ENCODE measurements at places on chromosomes 16 and 17.

GRCh38 chr17:80649672-80650330, 105.2 kb downstream of the RPTOR start:
- DNase-seq: peak; percentile 71

DNA sequence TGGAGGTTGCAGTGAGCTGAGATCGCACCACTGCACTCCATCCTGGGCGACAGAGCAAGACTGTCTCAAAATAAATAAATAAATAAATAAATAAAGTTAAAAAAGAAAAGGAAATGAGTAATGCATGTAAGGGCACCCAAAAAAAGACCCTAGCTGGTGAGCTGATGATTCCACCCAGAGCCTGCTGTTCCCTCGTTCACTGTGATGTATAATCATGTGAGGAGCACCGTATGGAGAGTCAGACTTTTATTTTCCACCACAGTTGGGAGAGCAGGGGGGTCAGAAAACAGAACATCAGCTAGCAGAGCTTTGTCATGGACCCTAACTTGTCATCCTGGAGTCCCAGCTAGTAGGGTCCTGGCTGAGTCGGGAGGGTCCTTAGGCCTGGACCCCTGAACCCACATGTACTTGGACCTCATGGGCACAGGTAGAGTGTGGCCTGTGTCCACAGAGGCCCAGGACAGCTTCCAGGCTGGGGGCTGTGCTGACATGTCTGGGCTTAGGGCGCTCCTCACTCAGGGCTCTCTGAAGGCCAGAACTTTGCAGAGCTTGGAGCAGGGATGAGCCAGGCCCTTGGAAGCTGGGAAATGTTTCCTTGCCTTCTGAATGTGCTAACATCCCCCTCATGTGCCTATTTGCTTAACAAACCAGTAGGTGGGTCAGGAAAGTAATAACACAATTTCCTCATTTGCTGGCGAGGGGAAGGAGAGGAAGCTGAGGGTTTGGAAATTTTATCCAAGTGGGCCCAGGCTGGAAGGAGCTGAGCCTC, 18.8 kb upstream of the LASP1NB start:
- no peak for DNase-seq

- DNase-seq: no peak
These were observed 17.3 kb downstream of the C17orf100 start for GRCh38 chr17:6668727-6669425.

DNA sequence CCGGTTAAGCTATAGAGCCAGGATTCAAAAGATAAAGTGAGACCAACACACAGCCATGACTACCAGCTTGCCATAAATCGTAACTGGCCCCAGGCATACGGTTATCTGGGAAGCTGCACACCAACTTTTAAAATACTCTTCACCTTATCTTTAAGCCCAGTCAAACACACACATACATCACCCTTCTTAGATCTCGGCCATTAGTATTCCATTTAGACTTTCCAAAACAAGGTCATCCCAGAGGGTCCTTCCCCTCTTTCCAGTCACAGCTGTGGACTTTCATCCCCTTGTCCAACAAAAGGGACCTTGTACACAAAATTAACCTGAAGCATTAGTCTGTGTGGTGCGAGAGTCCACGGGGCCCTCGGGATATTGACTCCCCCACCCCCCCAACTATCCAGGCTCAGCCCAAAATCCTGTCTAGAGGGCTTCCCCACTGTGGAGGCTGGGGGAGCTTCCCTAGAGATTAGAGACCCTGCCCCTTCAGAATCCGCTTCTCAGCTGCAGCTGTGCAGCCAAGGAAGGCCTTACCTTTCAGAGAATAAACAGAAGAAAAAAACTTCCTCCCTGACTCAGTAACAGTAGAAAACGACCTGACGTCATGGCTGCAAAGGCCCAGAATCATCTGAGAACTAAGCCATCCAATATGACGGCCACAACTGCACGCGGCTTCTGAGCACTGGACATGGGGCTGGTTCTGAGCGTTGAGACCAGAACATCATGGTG, 9.9 kb downstream of the ZFHX3 start:
- no peak for DNase-seq

GRCh38 chr17:77457572-77458201, 316.9 kb downstream of the SEC14L1 start:
- DNase-seq: no peak

- peak; percentile 77 for DNase-seq
These were observed 58.5 kb downstream of the TMEM132E start for GRCh38 chr17:34637548-34638525.

GRCh38 chr17:50681263-50682200, 26.2 kb downstream of the ANKRD40 start:
- no peak for DNase-seq

- DNase-seq: no peak
These were observed 824 bp upstream of the FBXL16 start for GRCh38 chr16:706189-707061.

GRCh38 chr16:54633943-54634362, 296.7 kb upstream of the IRX5 start:
- DNase-seq: no peak

DNA sequence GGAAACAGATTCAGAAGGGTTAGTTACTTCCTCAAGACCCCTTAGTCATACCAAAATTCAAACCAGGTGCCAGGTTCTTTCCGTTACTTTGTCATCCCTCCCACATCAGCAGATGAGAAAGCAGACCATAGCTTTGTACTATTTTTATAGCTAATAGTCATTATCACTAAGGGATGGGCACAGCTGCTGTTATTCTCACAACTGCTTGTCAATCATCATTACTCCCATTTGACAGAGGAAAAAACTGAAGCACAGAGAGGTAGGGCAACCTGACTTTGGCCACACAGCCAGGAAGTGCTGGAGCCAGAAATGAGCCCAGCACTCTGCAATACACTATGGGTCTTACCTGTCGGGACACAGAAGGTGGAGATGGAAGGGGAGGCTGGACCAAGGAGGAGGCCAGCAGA, 30.0 kb downstream of the TEKT5 start:
- DNase-seq: no peak

- no peak for DNase-seq
These were observed 5.8 kb downstream of the GPT2 start for GRCh38 chr16:46889942-46890300.

DNA sequence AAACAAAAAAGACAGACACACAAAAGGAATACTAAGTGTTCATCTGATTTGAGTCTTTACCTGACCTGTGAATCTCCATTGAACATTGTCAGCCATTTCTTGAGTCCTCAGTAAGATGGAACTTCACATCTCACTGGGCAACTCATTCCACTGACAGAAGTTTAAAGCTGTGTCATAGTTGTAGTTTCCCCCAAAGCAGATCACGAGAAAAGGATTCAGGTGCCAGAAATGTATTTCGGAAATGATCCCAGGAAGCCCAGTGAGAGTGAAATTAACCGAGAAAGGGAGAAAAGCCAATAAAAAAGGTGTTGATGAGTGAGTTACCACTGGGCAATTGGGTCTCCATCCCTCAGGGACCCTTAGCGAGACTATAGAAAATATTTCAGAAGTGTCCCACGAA, 6.5 kb downstream of the CHD9 start:
- DNase-seq: no peak

DNA sequence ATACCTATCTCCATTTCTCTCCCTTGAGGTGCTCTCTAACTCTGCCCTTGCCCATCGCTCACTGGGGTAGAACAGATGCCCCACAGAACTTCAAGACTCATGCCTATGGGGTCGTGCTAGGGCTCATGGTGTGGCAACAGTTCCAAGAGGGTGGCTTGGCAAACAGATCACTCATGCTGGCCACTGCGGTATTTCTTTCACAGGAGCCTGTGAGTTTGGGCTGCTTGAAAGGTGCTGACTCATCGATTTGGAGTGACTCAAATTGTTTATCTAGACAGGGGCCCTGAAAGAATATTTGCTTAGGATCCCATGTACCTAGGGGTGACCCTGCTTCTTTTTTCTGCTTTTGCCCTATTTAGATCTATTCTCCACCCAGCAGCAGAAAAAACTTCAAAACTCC, 69.9 kb downstream of the IRX5 start:
- no peak for DNase-seq

DNA sequence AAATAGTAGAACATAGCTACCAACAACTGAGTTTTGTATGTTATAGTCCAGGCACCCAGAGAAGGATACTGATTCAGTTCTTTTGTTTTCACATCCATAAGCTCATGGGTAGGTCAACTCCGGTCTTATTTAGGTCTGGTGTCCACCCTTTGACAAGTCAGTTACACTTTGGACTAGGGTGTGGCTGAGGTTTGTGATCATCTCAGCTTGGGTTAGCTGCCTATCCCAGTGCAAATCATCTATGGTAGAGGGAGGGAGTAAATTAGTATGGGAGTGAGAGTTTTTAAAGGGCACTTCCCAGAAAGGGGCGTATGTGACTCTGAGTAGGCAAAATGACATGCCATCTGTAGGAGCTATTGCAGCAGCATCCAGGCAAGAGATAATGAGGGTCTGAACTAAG, 66.1 kb downstream of the TANC2 start:
- no peak for DNase-seq

DNA sequence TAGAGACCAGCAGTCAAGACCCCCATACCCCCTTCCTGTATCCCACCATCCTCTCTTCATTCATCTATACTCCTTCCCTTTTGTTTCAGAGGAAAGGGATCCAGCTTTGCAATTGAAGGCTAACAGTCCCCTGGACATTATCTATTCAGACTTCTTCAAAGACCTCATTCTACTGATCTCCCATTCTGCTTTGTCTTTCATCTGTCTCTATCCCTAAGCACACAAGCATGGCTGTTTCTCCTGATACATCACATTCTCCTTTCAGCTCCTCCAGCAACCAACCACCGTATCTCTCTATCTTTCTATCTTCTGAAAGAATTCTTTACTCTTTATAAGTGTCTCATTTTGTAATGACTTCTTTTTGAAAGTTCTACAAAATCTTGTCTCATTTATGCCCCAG, 9.7 kb upstream of the ARHGAP17 start:
- no peak for DNase-seq

DNA sequence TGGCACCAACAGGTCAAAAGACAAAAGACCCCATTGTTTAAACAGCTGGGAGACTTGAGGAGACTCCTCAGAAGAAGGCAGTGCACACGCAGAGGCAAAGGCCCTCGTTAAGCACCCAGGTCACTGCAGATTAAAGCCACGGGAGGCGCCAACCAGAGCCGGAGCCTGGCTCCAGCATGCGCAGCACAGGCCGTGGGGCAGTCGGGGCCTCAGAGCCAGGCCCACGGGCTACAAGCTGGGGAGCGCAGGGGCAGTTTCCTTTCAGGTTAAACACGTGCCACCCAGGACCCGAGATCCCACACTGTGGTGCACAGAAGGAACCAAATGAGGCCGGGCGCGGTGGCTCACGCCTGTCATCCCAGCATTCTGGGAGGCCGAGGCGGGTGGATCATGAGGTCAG, 9.2 kb downstream of the PIEZO1 start:
- DNase-seq: no peak

DNA sequence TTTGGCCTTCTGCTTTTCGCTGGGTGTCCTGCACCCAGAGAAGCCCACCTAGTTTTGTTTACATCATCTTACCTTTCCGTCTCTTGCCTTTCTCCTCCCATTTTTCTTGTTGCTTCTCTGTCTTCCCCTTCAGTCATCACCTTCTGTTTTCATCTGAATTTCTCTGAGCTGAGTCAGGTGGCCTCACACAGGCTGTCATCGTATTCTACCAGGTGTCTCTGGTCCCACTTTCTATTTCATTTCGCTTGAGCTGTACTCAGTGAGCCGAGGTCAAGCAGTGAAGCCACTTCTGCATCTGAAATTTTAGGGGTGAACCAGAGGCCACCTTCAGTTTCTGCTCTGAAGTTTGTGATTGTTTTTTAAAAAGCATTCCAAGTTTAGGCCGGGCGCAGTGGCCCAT, 9.7 kb downstream of the CRAMP1 start:
- DNase-seq: no peak

- no peak for DNase-seq
These were observed 44.2 kb downstream of the TRIM37 start for GRCh38 chr17:59062509-59062908.

GRCh38 chr16:66847533-66848067, 3.4 kb downstream of the CA7 start:
- DNase-seq: no peak

DNA sequence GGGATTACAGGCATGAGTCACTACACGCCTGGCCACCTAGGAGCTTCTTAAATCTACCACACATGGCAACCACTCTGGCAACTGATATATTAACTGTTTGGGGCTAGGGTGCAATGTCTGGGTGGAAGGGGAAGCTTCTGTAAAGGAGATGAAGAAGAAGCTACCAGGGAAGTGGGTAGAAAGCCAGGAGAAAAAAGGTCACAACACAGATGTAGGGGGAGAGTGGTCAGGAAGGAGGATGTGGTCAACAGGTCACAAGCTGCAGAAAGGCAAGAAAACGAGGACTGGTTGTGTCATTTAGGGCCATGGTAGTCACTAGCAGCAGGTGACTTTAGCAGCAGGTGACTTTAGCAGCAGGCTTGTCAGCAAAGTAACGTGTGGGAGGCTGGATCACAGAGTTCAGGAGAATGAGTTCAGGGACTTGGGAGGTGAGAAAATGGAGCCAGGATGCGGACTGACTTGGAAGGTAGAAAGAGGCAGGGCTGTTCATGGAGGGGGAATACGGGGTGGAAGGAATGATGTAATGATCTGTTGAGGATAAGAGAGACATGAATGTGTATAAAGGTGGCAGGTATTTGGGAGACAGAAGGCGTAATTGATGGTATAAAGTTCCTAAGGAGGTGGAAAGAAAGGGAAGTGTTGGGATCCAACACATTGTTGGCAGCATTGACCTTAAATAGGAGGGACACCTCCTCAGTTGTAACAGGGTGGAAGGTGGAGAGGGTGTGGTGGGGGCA, 16.3 kb upstream of the WFIKKN2 start:
- no peak for DNase-seq

GRCh38 chr17:27631411-27631760, 398 bp downstream of the LGALS9 start:
- no peak for DNase-seq

GRCh38 chr16:85284141-85284817, 172.0 kb upstream of the CIBAR2 start:
- no peak for DNase-seq

- no peak for DNase-seq
These were observed 44.5 kb upstream of the TBX2 start for GRCh38 chr17:61354895-61355874.

GRCh38 chr17:42585353-42585752, 7.8 kb upstream of the PSMC3IP start:
- DNase-seq: no peak

DNA sequence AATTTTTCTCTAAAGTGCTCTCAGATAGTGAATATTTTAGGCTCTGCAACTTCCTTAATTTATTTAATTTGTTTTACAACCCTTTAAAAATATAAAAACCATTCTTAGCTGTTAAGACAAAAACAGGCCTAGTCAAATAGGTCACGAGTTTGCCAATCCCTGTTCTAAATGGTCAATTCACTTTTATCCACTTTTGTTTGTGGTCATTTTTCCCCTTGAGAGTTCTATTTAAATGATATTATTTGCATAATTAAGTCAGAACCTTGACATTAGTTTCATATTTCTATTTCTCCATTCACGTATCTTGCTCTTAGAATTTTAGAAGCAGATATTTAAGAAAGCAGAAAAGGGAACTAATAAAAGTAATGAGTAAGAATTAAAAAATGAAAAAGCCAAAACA, 4.0 kb downstream of the AMFR start:
- no peak for DNase-seq

- no peak for DNase-seq
These were observed 173.8 kb downstream of the C16orf78 start for GRCh38 chr16:49547448-49547847.

- DNase-seq: no peak
These were observed 10.9 kb upstream of the KRT24 start for GRCh38 chr17:40714473-40714872.
